Stimulated activated CD4-positive, alpha-beta T cell treated with anti-CD3 and anti-CD28 coated beads, Interleukin-1b, Interleukin-23, amount 100 ng/mL, for 48 hours (primary cell): ENCODE measurements at places on chromosomes 4 and X.

DNA sequence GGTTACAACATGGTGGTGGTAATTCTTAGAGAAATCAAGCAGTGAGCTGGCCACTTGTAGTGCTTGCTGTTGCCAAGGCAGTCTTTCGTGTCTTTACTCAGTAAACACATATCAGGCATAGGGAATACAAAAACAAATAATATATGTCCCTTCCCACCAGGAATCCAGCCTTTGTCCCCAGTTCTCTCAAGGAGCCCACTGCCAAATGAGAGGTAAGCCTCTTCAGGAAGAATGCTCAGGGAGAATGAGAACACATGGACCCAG, 421 bp upstream of the PLAC1 start:
- no peak for DNase-seq

DNA sequence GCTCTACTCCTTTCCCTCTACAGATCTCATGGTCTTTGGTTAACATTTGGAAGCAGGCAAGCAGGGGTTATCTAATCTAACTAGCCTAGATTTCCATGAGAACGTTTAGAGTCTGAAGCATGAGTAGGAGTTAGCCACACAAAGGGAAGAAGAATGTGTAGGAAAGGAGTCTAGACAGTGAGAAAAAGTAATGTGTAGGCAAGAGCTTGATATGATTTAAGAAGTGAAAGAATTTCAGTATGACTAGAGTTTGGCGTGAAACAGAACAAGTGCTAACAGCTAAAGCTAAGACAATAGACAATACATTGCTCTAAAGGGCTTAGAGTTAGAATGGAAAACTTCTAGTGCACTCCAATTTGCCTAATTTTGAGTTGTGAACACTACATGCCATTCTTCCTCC, 10.8 kb downstream of the CXCL8 start:
- no peak for DNase-seq

DNA sequence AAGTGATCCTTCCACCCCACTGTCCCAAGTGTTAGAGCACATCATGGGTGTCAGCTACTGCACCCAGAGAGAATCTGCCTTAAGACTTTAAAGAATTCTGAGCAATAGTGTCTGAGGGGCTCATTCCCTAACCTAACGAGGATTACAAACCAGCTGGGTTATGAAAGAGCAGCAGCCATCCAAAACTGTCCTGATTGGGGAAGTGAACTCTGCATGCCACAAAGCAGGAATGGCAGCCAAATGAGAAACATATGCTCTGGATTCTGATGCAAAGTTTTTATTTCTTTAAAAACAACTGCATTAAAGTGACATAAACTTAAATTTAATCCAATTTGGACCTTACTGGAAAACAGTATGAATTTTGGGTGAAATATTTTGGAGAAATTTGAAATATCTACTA, 103.2 kb downstream of the ANXA3 start:
- no peak for DNase-seq

DNA sequence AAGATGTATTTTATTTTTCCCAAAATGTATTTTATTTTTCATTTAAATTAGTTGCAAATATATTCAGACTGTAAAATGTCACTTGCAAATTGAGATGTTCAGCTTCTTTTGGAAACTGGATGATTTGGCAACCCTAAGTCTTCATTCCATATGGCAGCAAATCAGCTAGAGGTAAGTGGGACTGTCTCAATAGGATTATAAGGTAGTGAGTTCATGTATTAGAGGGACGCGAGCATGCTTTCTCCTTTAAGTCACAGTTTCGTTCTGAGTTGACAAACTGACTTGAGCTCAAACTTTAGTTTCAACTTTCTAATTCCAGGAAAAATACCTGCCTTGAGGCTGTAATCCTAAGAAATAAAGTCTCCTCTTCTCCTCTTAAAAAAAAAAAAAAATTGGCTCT, 44.2 kb upstream of the TMEM131L start:
- DNase-seq: no peak

DNA sequence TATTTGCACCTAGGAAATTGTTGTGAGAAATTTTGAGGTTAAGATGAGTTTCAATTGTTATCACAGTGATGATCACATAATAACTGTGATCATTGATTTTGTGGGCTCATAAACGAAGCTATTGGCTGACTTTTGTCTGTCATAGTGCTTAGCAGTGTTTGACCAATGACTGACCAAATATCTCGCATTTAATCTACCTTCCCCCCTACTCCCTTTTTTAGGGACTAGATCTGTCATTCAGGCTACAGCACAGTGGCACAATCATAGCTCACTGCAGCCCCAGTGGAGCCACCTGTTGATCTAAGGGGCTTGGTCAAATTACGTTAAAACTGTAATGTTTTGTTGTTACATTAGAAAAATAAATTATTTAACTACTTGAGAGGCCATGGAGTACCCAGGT, 1.5 kb downstream of the FUNDC2 start:
- DNase-seq: no peak

DNA sequence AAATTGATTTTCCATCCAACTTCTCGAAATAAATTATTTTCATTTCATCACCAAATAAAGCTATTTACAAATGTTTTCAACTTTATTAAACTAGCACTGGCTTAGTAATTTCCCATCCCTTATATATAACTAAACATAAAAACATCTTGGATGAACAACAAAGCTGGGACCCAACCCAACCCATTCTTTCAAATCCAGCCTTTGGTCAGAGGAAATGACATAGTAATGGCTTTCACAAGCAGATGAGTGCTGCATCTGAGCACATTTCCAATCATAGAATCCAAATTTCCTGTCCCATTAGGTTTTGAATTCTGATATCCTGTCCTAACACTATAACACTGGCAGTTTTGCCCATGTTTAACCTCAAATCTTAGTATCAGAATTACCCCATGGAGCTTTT, 7.9 kb upstream of the EMCN start:
- DNase-seq: no peak

GRCh38 chr4:22385611-22386011, 130.3 kb downstream of the ADGRA3 start:
- DNase-seq: no peak

DNA sequence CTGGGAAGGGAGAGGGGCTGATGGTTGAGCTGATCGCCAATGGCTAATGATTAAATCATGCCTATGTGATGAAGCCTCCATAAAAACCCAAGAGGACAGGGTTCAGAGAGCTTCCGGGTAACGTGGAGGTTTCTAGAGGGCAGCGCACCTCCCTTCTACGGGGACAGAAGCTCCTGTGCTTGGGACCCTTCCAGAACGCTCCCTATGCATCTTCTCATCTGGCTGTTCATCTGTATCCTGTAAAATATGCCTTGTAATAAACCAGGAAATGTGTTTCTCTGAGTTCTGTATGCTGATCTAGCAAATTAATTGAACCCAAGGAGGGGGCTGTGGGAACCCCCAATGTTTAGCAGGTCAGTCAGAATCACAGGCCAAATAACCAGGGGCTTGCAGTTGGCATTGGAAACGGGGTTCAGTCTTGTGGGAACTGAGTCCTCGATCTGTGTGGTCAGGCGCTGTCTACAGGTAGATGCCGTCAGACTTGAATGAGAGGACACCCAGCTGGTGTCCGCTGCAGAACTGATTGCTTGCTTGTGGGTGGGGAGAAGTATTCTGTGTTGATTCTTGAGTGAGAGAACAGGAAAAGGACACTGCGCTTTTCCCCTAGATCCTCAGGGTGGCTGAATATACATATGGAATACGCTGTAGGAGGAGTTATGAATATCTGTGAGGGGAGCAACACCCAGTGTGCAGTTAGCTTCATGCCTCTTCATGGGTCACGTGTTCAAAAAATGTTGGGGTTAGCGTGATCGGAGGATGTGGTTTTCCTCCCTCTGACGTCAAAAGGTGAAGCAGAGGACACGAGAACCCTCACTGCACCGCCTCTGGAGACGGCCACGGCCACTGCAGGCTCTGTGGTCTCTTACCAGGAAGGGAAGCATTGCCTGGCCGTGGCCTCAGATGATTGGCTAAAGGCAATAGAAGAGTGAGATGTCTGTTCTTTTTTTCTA, 29.2 kb downstream of the HTT-AS start:
- peak; percentile 74 for DNase-seq

- DNase-seq: no peak
Observed at GRCh38 chr4:158161551-158162354, 11.1 kb downstream of the GASK1B start.

DNA sequence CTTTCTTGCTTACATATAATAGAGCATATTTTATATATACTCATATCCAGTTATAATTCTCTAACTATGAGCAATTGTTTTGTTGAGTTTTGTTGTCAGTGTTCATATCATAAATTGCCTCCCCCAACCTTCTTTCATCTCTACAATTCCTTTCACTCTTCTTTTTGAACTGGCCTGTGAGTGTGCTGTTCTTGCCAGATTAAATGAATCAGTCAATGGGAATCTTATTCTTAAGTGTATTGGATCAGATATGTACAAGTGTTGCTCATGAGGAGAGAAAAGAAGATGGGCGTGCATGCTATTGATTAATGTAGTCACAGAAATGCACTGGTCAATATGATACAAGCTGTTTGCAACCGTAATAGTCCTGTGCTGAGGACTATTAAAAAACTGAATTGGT, 728.1 kb upstream of the MAGEB2 start:
- DNase-seq: no peak

DNA sequence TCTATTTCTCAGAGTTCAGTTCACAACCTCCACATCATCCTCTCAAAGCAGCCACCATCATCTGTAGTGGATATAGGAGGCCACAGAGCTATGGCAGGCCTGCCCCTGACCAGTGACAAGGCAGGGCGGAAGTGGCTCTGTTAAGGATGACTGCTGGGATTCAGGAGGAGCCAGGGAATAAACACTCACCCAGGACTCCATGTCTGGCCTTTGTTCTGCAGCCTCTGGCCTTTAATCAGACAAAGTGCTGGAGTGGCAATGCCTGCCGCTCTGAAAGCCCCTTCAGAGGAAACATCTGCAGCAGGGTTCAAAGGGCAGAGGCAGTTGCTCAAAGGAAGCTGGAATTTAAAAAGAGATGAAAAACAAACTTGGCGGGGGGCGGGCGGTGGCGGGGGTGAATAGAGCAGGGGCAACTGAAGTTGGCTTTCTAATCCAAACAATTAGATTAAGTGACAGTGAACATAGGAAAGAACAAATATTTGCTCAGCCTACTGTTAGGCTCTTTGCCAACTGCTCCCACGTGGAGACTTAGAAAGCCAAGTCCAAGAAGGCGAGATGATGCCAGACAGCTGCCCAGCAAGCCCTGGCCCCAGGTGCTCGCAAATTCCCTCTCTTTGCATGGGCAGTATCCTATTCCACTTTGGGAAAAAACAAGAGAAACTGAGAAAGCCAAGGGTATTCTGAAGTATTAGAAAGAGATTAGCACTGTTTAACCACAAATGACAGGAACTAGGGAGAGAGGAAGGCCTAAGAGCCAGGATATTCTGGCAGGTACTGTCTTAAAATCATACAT, 5.5 kb downstream of the MPP1 start:
- DNase-seq: no peak

DNA sequence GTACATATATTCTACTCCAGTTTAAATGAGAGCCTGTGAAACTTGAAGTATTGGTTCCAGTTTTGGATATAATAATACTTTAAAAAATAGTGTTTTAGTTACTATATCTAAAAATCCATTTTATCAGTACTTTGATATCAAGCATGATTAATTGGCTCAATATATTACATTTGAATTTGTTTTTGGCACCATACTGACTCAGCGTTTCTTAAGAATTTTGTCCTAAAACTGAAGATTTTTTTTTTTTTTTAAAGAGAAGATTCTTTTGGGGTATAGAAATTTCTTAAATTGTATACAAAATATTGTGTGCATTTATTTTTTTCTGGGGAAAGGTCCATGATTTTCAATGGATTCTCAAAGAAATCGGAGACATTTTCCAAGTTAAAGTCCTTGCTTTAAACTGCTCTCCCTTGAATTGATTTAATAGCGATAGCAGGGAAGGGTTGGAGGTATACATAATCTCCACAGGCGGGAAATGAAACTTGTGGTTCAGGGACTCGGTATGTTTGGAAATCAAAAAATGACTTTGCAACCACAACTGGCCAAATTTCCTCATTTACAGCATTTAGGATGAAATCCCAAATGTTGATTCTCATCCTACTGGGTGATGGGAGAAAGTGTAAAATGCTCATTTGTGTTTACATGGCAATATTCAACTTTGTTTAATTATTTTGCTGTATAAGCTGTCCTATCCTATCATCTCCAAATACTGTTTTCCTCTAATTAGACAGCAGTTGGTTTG, 62.3 kb downstream of the TMA16 start:
- no peak for DNase-seq

DNA sequence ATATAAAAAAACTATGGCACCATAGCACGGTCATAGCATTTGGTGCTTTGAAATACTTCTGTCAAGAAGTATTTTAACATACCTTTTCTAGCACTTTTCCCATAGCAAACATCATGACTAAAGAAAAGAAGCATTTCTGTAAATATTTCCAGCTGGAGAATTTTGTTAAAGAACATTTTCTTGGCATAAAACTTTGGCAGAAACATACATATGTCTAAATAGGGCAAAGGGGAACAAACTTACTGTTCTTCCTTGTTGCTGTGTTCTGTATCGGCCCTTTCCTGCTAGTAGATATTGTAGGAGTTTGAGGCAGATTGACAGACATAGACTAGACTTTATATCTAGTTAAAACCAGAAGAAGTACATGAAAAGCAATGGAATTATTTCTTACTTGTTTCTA, 2368.5 kb downstream of the PCDH7 start:
- no peak for DNase-seq

- DNase-seq: no peak
Observed at GRCh38 chr4:133014473-133015135, 134.5 kb upstream of the PCDH10 start.

- DNase-seq: no peak
Observed at GRCh38 chr4:173272996-173273395, 61.2 kb downstream of the HMGB2 start.

- DNase-seq: no peak
Observed at GRCh38 chr4:154065368-154065767, 276.5 kb upstream of the SFRP2 start.

DNA sequence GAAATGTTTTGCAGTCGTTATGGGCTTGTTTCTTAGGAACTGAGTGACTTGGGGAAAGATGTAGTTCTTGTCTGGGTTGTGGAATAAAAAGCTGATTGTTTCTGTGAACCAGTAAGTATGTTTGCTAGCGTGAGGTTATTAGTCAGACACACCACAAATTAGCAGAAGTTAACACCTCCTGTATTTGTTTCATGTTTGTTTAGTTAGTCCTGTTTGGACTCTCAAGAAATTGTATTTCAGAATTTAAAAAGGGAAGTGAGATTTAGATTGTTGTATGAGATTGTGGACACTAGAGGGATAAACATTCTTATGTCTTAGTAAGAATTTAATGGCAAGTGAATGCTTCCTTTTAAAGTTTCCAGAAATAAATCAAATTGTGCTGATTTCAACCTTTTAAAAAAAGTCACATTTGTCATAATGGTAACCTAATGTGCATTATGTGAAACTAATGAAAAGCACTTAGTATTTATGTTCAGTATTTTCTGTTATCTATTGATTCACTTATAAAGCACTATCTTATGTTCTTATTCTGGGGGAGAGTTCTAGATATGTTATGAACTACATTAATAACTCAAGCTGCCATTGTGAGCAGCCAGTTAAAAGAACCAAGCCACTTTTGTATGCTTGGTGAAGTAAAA, 25.6 kb downstream of the ATP10D start:
- no peak for DNase-seq

DNA sequence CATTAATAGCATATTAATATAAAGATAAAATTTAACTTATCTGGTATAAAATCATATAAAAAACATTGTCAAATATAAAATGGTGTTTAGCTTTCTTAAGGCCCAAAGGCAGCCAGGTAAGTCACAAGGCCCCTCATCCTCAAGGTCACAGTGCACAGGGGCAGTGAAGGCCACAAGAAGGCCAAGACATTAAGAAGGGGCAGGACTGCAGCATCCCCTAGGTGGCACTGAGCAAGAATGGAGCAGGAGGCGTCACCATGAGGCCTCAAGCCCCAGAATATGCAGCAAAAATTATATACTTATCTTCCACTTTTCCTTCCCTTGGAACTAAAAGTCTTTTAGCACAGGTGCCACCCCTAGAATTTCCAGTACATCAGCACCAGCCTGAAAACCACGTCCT, 49.5 kb upstream of the MAGEA8 start:
- no peak for DNase-seq
